Type B pancreatic cell (in vitro differentiated cells): ENCODE measurements at places on chromosomes 3 and 15. TPM values are rescaled to one million over a fixed set of nuclear protein-coding genes. Genes with fewer than 3 reads are reported as not detected.

FSD2 gene
- total RNA-seq, result not detected in 2 replicates

DNA sequence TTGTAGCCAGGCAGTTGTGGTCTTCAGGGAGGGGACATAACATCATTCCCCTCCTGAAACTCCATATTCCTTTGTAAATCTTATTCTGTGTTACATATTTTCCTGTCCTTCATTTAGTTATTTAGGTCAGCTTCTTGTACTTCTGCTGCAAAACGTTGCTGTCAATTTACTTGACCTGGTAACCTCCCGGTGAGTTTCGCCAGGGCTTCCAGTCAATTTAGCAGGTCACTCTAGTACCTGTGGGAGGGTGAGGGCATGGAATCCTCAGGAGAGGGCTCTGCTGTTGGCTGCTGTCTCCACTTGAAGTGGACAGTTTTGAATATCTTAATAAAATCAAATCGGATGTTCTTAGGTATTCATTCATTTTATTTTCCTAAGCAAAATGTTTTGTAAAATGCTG is 29.6 kb downstream of the FNDC3B start:
- DNase-seq, result no peak

DOCK3 gene
- total RNA-seq, result 5.9 and 15.4 TPM in 2 replicates

ARIH1 gene
- total RNA-seq, result 172 and 199 TPM in 2 replicates

GRCh38 chr15:59522988-59523461 is 85.0 kb downstream of the FAM81A start:
- DNase-seq, result peak; percentile 31

DNA sequence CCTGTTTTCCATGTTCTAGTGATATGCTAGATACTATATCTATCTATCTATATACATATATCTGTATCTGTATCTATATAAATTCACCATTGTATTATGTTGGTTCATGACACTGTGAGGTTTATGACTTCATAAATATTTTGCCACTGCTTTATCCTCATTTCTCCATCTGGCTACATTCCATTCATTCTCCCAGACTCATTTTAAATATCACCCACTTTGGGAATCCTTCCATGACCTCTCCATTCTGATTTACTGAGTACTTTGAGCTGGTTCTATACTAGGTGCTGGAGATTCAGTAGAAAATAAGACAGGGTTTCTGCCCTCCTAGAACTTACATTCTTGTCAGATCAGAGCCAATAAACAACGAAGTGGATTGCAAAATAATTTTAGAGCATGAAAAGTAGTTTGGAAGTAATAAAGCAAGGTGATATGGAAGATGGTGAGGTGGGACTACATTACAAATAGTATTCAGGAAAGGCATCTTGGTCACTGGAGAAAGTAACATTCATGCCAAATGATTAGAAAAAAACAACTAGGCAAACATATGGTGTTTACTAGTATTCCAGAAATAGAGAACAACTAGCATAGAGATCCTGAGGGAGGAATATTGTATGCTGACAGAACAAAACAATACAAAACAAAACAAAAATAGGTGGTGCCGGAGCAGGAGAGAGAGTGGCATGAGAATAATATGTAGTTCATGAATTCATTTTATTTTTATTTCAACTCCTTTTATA is 11.6 kb upstream of the PLSCR4 start:
- no peak for DNase-seq

CACNA1D gene
- total RNA-seq, result 10.1 and 17.4 TPM in 2 replicates

- no peak for DNase-seq
Observed at GRCh38 chr3:45644791-45645201, 44.4 kb upstream of the SACM1L start.

FAM162A gene
- total RNA-seq, result 68.8 and 230 TPM in 2 replicates

- DNase-seq, result no peak
Observed at GRCh38 chr3:126971891-126972351, 11.0 kb upstream of the PLXNA1 start.

DNA sequence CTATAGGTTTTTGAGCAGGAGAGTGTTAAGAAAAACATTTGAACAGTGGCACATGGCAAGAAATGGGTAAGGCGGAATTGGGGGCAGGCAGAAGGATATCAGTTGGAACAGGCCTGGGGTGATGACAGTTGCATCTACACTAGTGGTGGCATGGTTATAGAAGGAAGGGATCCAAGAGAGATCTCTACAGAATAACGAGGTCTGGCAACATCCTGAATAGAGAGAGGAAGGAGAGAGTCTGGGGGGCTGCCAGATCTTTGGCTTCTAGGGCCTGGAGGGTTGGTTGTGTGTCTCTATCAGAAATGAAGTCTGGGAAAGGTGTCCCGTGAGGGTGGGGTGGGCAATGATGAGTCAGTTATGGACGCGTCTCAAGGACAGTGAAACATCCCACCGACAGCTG is 26.3 kb downstream of the FSTL1 start:
- DNase-seq, result no peak

LRRIQ4 gene
- not detected in 2 replicates for total RNA-seq

RARRES1 gene
- 15.9 and 57.7 TPM in 2 replicates for total RNA-seq

GRCh38 chr3:197889204-197889930 is 60.6 kb upstream of the RPL35A start:
- DNase-seq, result no peak

GRCh38 chr15:78660584-78660983 is 19.6 kb upstream of the CHRNB4 start:
- no peak for DNase-seq

GRCh38 chr3:71956069-71956340 is 171.1 kb upstream of the PROK2 start:
- DNase-seq, result no peak

DNA sequence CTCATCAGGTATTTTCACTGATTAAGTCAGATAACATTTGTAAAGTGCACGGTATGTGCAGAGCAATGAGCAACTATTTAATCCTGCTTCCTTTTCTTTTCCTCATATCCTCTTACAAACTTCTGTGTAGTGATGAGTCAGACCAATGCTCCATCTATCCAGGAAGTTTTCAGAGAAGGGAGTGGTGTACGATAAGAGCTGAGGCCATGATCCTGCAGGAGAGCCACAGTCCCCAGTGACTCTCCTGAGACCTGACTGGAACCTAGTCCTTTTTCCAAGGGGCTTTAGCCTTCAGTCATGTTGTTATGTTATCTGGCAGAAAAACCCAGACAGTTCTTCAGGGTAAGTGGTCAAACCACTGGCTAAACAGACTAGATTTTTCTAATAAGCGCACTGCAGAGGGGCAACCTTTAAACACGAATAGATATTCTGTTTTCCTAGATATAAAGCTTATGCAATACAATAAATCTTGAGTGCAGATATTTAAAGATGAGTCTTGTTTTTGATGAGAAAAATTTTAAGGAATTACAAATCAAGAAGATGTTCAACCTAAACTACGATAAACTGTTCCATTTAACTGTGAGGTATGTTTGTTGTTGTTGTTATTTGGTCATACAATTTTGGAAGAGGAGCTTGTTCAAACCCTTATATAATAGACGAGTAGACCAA is 110.5 kb upstream of the RAP2B start:
- DNase-seq, result no peak

MRPL46 gene
- total RNA-seq, result 24.8 and 26.0 TPM in 2 replicates

LARP6 gene
- total RNA-seq, result 13.9 and 15.7 TPM in 2 replicates

DNA sequence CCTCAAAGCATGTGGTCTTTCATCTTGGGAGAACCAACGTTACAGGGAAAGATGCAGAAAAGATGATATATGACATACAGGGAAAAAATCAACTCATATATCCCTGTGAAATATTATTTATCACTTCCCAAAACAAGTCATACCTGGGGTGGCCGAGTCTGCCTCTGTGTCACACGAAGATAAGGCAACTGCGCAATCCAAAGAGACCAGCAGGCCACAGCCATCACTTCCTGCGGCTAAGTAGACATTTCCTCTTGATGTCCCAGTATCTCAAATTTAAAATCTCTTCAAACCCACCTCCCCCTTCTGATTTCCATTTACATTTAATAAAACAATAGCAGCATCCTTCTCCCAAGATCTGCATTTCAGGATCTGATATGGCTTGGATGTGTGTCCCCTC is 71.5 kb downstream of the IGF2BP2 start:
- DNase-seq, result no peak

DNA sequence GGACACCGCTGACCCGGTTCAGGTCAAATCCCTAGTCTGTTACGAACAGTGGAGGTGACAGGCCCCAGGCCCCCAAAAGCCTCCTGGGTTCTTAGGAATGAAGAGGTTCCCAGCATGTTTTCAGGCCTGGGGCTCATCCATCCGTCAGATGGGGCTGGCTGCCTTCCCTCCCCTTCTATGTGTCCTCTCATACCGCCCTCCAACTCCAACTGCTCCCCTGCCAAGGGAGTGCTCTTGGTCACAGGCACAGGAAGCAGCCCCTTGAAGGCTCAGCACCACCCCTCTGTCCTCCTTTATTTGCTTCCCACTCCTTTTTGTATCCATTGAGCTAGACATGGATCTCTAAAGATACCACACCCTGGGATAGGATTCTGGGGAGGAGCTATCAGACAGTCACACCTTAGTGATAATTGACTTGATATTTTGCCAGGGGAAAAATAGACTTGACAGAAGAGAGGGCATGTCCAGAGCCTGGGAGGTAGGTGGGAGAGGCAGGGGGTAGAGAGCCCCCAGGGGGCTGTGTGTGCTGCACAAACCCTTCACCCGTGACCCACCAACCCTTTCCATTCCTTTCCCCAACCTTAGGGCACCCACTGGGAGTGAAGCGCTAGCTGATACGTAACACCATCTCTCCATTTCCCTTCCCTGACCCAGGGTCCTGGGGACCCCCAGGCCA is 10.7 kb upstream of the CSPG4 start:
- DNase-seq, result no peak

- DNase-seq, result no peak
Observed at GRCh38 chr3:81968658-81969057, 207.2 kb upstream of the GBE1 start.

- no peak for DNase-seq
Observed at GRCh38 chr3:152039887-152040286, 166.4 kb downstream of the SUCNR1 start.

- no peak for DNase-seq
Observed at GRCh38 chr3:9278498-9278897, 29.1 kb upstream of the SRGAP3 start.

SIDT1 gene
- total RNA-seq, result 0.83 and 0.97 TPM in 2 replicates

HHLA2 gene
- 2.3 and 3.9 TPM in 2 replicates for total RNA-seq

CCDC54 gene
- total RNA-seq, result not detected in 2 replicates

GRCh38 chr15:77897896-77898406 is 179.6 kb downstream of the TBC1D2B start:
- no peak for DNase-seq

GRCh38 chr3:53198256-53198977 is 37.4 kb downstream of the PRKCD start:
- no peak for DNase-seq

DNA sequence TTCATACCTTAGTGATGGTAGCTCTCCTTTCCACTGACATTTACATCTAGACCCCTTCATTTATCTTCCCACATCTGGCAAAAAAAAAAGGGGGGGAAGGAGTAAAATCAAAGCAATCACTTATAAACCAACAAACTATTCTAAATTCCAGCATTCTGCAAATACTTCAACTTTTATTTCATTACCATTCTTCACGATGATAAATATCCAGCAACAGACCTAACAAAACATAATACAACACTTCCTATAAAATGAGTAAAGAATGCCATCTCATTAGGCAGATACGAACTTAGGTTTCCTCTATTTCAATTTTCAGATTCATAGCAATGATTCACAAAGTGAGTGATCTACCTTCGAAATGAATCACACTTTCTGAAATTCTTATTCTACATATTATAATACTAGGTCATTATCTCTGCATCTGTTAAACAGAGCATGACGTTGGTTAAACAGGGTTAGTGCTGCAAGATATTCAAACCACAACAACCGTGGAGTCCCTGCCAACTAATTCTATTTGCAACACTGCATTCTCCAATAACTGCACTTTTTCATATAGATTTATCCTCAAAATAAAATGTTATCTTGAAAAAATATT is at the start of gene LRRFIP2:
TSS of gene LRRFIP2 (minus strand) at position 51 of the 595 bp plus-strand sequence. CDS start 25,599 bp downstream, outside the sequence.
- DNase-seq, result no peak
